ENCODE measurements at places on chromosomes 7 and 10. TPM values are rescaled to one million over a fixed set of nuclear protein-coding genes. Genes with fewer than 3 reads are reported as not detected.

Gene CASTOR2
- 3.2 TPM for total RNA-seq

Gene COL28A1
- not detected for total RNA-seq

Gene FGFBP3
- 1.3 TPM for total RNA-seq

Gene PIK3CG
- 36.5 TPM for total RNA-seq

Gene TMEM26
- total RNA-seq, result not detected

Gene NOS3
- total RNA-seq, result 10.5 TPM

Gene H2BK1
- total RNA-seq, result 0.66 TPM

Gene PRF1
- total RNA-seq, result 132 TPM

Gene CCDC6
- total RNA-seq, result 58.0 TPM

Gene GALNT17
- not detected for total RNA-seq

Gene TIMM23B
- total RNA-seq, result 23.5 TPM

Gene PVRIG
- 72.8 TPM for total RNA-seq

Gene NACAD
- 0.05 TPM for total RNA-seq

Gene GIGYF1
- total RNA-seq, result 54.5 TPM

Measured in T-helper 1 cell treated with Interleukin-12 subunit alpha and Interleukin-12 subunit beta and Interleukin-4 antibody, amounts not matched to agents 30 ng/mL and 1 ng/mL, for 36 hours (primary cell).